ENCODE measurements at places on chromosomes 7 and 10. TPM values are rescaled to one million over a fixed set of nuclear protein-coding genes. Genes with fewer than 3 reads are reported as not detected.

DNA sequence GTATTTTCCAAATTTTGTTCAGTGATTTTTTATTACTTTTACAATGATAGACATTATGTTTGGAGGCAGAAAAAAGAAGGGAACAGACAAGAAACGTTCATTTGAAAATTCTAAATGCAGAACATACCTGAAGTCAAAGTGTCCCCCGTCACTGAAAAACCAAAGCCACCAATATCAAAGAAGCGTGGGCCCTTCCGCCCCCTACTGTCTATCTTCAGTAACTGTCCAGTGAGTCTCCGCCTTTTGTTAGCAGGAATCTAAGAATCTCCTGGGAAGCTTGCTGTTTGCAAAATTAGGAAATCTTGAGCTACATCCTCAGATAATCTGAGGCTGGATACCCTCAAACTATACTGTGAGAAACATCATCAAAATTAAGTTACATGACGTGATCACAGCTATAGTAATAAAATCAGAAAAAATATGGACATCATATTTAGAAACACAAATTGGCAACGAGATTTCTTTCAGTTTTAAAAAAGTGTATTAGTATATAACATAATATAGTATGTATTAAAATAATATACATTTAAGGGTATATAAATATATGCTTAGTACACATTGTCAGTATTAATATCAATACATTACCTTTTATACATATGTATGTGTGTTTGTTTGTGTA is 169.3 kb upstream of the AKR1E2 start:
- DNase-seq: peak; percentile 70

- peak; percentile 38 for DNase-seq
Observed at GRCh38 chr7:101538596-101539459, 90.3 kb downstream of the MYL10 start.

DNA sequence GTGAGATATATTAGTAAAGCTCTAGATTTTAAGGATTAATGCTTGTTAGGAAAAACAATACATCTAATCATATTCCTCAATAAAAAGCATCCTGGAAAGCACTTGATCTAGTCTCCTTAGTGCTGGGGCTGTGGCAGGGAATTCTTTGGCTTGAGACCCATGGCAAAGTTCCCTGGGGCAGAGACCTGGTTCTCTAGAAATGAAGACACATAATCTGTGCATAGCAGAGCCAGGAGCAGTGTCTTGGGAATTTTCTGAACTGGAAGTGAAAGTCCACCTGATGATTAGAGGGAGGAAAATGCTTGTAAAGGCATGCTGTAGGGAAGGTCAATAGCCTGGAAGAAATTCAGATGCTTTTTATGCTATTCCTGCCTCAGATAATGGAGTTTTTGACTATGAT is 247.4 kb downstream of the CDK14 start:
- DNase-seq: no peak

DNA sequence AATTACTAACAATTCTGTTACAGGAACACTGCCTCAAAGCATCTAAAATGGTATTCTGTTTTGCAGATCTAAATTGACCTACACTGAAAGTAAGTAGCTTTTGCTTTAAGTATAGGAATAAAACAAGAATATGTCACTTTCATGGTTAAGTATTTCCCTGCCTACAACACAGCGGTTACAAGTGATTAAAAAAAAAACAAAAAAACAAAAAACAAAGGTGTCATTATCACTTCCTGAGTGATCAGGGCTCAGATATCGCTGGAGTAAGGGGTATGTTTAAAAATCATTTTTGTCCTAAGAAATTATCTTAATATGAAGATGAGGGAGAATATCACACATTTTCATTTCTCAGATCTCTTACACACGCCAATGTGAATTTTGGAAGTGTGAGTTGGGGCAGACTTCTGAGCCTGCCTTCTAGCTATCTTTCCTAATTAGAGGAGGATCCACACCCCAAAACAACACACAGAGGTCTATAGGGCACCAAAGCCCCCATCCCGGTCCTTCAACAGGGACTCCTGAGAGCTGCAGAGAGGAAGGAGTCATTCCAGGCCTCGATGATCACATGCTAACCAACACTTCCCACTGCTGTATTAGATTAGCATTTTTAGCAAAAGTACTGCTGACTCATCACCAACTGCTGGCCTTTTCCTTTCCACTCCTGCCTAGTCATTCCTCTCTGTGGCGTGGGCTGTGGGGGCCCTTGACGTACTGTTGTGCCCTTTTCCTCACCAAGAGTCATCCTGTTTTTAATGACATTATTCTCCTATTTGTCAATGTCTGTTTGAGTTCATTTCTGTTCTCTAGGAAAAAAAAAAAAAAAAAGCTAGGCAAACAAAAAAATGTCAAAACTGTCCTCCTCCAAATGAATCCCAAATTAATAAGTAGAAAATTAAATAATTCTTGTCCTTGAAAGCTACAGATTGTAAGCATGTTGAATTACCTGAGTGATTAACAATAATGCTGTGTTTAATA is 31.2 kb downstream of the PRTFDC1 start:
- DNase-seq: peak; percentile 26

The EPO gene
- not detected for polyA plus RNA-seq

Measured in small intestine (tissue), 16 donors.